RPMI8226 (cell line): ENCODE measurements at places on chromosomes 2 and 18.

DNA sequence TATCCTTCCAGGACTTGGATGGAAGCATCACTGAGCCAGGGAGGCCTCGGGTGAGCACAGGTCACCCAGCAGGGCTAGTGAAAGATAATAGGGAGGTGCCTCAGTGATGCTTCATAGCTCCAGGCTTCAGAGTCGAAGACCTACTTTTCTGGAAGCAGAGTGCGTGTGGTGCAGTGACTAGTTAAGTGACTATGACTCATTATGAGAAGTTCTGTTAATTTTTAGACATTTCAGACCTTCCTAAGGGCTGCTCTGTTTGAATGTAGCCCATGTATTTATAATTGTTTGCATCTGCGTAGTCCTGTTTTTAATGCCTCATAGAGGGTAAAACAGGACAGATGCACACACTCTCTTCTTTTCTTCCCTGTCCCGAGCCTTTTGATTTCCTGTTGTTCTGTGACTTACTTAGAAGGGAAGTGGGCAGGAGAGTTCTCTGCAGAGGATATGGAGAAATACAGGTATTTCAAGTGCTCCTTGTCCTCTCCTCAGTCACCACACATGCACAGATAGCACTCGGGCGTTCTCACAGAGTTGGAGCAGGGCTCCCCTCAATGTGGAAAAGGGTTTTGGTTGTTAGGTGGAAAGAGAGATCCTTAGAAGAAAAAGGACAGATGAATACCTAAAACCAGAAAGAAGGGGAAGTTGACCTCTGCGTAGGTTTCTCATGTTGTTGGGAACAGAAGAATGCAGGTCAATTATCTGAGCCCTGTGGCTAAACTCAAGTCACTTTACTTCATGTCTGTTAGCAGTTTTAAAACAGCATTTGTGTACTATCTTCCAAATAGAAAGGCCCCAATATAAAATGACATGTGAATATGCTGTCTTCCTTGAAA is 34.7 kb downstream of the RALB start:
- DNase-seq, result no peak

DNA sequence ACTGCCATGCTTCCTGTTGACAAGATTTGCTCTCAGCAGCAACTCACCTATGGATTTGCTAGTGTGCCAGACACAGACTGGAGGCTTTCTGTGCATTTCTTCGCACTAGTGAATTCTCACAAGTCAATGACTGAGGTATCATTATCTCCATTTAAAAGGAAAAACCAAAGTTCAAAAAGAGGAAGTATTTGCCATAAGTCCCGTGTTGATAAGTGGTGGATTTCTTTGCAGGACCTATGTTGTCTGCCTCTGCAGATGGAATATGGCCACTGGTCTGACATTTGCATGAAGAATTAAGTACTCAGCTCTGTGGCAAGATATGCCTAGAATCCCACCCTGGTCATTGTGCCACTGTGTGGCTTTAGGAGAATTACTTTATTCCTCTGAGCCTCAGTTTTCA is 299.6 kb downstream of the PAX3 start:
- no peak for DNase-seq

DNA sequence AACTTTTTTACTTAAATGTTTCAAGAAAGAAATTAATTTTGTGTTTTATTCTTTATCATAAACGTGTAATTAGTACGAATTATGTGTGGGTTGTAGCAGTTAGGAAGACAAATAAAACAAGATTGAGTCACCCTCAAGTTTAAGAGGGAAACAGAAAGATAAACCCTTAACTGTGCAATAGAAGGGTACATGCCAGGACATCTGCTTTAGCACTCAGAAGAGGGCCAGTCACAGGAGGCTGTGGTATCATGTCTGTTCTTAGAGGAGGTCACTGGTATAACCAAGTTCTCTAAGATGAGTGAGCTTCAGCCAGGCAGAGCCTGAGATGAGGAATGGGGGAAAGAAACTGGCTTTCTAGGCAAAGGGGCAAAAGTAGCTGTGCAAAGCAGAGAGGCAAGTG is 42.4 kb upstream of the GRHL1 start:
- no peak for DNase-seq

DNA sequence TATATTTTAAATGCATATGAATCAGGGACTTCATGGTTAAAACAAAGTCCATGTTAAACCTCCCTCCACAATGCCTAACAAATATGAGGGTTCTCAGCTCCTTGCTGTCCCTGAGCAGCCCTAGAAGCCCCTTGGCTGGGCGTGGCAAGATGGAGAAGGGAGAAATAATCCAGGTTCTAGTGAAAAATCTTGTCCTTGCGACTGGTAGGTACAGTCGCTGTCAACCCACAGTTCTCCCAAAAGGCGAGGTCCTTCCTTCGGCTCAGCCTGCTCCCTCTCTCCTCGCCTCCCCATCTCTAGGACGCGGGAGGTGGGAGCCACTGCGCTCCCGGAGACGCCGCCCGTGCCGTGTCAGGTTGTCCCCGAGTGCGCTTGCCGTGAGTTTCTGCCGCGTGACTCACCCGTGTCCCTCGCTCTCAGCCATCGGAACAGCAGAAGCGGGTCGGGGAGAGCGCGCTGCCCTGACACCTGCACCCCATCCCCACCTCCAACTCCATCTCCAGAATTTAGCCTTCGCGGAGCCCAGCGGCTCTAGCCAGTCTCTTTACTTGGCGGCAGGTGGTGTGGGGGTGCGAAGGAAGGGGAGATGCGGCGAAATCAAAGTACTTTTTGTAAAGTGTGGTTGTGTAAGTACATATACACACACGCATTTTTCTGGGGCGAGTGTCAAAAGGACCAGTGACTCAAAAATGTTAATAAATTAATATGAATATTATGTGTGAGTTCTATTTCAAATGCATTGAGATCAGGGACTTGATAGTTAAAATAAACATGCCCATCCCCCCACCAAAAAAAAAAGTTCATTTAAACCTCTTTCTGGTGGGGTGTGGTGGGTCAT is 65.1 kb upstream of the TMEM17 start:
- no peak for DNase-seq

GRCh38 chr2:73914667-73915066 is 12.0 kb upstream of the DGUOK start:
- no peak for DNase-seq

DNA sequence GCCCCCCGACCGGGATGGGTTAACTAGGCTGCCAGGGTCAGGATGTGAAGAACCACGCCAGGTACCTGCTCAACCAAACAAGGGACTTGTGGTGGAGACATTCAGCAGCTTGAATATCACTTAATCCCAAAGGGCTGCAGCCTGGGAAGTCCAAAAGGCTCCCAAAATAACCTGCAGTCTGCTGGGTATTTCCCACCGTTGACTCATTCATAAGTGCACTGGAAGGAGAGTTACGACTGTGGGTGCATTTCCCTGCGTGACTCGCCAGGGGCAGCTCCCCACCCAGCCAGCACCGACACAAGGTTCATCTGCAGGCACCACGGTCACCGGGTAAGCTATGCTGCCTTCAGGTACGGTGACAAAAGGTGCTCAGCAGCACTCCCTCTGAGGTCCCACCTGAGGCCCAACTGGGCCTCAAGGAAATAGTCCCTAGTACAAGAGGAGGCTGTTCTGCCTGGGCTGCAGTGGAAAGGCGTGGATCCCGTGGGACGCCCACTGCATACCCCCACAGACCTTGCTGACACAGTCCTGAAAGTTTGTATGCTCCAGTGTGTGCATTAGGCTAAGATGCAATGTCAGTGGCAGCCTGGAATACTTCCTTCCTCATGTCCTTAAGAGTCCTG is 86.5 kb downstream of the UXS1 start:
- DNase-seq, result no peak
